ENCODE measurements at places on chromosomes 2 and 18.

DNA sequence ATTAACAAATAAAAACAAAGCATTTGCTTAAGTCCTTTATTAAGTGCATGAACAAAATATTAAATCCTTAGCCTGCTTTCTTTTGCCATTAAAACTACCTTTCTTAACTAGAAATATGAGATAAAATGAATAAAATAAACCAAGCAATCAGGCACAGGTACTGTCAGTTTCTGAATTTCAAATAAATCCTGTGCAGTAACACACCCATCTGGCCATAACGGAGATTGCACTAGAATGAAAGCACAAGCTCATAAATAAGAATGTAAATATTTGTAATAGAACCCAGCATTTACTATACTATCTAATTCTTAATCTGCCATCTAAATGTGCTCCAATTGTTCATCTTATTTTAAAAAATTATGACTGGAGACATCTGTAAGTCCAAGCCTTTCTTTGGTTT, 31.9 kb downstream of the PRKRA start:
- no peak for DNase-seq

GRCh38 chr18:52541056-52541455, 201.1 kb downstream of the DCC start:
- DNase-seq: no peak

DNA sequence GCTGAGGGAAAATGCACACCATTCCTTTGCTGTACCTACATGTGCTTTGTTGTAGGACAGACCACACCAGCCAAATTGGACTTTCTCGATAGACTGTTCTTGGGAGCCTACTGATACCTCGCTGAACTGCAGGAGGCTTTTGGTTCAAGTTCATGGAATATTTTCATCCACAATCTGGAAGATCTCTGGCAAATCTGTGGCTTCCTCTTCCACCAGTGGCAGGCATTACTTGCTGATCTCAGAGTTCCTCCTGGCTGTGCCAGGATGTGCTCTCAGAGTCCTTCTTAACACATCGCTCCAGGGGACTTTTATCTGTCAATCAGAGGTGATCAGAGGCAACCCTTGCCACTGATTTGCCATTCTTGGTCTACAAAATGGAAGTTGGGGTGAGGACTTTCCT, 87.7 kb downstream of the PTGR3 start:
- DNase-seq: no peak

DNA sequence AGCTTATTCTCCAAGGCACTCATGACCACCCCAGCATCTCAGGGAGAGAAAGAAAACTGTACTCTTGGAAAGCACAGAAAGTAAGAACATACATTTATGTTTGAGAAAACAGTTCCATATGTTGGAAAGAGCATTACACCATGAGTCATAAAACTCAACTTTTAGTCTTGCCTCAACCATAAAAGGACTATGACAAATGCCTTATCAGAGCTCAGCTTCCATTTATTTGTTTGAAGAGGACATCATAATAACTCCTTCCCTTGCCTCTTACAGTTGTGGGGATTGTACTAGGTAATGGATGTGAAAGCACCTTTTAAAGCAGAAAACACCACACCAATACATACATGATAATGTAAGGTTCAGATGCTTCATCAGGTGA, 370.8 kb downstream of the LNPK start:
- no peak for DNase-seq

- DNase-seq: no peak
Measured at GRCh38 chr2:210503725-210504191, 27.2 kb upstream of the LANCL1 start.

GRCh38 chr2:239532859-239533258, 132.0 kb upstream of the HDAC4 start:
- DNase-seq: no peak

DNA sequence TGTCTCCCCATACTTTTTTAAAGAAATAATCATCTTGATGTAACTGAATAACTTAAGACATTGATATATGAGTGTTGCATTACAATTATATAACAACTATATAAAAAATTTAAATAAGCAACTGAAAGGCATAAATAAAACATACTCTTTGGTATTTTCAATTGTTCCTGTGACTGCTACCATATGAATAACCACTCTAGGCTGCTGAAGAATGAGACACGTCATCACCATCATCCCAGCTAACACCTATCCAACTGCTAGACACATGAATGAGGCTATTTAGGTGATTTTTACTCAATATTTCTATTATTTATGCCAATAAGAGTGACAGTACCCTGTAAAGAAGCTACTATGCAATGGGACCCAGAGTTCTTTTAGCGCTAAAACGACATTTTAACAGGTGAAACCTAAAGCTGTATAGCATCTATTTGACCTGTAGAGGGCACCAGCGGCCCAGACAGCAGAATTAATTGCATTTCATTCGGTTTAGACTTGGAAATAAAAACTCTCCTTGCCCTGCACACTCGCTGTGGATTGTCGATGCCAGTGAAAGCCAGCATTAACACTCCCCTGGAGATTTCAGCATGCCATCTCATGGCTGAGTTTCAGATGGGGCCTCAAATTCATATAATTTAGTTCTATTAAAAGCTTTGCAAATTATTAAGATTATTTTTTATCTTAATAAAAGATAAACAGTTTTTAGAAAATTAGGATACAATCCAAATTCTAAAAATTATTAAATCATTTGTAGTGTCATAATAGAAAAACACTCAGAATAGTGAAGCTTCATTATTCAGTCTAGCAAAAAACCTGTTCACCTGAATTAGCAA, 89.4 kb upstream of the MAP2 start:
- DNase-seq: no peak

GRCh38 chr2:151819920-151820319, 8.3 kb downstream of the ARL5A start:
- no peak for DNase-seq

- no peak for DNase-seq
Measured at GRCh38 chr2:80852079-80852807, 547.7 kb upstream of the LRRTM1 start.

- no peak for DNase-seq
Measured at GRCh38 chr2:115976916-115977315, 1534.5 kb downstream of the DPP10 start.

DNA sequence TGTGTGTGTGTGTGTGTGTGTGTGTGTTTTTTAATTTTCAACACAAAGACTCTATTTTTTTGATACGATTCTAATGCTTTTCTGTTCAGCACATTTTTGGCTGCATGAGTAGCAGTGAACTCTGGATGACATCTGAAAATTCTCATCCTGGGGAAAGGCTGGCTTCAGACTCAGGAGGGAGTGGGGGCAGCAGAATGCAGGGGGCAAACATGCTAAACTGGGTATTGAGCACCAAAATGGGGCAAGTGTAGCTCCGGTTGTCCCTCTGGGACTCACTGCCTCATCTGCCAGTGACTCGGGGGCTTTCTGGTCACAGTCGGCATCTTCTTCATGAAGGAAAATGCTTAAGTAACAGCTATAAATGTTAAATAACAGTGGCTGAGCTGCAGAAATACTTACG, 116.8 kb upstream of the PID1 start:
- DNase-seq: no peak

- DNase-seq: no peak
Measured at GRCh38 chr2:217326238-217327022, 466.6 kb upstream of the TNP1 start.

DNA sequence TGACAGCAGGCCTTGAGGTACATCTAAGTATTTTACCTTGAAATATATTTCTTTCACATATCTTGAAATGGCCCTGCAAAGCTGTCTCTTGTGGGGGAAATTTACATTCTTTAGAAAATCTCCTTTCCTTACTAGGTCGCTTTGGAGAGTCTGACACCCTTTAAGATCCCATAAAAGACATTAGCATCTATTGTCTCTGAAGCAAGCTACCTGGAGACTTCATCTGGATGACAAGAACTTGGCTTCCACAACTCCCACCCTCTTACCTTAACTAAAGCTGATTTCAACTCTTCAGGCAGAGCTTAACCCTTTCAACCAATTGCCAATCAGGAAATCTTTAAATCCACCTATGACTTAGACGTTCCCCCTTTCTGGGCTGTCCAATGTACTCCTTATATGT, 219.3 kb downstream of the PIEZO2 start:
- DNase-seq: no peak

DNA sequence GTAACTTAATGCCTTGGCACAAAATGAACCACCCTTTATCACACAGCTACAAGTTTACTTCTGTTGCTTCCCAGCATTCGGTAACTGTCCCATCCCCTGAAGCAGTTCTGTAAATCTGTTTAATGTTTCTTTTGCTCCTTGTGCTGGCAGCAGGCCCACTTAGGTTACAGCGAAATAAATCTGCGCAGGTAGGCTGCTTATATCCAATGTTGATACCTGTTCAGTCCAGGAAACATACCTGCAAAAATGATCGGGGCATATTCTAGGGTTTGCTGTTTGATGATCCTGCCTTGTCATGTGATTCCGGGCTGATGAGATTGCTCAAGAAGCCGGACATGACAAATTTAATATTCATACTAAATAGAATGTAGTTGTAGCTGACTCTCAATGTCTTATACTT, 23.3 kb downstream of the PELI1 start:
- no peak for DNase-seq

GRCh38 chr2:181176540-181176939, 196.1 kb downstream of the UBE2E3 start:
- DNase-seq: no peak

- no peak for DNase-seq
Measured at GRCh38 chr18:32469190-32469651, 1.5 kb downstream of the GAREM1 start.

- DNase-seq: no peak
Measured at GRCh38 chr18:33804258-33804657, 226.2 kb downstream of the ASXL3 start.

DNA sequence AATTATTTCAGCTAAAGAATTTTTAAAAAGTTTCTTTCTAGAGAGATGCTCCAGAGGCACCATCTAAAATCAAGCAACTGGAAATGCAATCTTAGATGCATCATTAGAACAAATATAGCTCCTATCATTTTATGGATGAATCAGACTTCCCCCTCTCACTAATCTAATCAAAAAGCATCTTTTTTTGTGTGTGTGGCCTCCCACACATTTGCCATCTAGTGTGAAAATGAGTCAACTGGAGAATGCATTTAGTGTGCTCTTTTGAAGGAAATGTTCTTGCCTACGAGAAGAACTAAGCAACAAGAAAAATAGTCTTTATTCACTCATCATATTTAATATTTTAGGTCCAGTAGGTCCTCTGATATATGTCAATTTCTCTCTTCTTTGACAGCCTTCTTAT, 39.5 kb upstream of the FIGN start:
- DNase-seq: no peak

DNA sequence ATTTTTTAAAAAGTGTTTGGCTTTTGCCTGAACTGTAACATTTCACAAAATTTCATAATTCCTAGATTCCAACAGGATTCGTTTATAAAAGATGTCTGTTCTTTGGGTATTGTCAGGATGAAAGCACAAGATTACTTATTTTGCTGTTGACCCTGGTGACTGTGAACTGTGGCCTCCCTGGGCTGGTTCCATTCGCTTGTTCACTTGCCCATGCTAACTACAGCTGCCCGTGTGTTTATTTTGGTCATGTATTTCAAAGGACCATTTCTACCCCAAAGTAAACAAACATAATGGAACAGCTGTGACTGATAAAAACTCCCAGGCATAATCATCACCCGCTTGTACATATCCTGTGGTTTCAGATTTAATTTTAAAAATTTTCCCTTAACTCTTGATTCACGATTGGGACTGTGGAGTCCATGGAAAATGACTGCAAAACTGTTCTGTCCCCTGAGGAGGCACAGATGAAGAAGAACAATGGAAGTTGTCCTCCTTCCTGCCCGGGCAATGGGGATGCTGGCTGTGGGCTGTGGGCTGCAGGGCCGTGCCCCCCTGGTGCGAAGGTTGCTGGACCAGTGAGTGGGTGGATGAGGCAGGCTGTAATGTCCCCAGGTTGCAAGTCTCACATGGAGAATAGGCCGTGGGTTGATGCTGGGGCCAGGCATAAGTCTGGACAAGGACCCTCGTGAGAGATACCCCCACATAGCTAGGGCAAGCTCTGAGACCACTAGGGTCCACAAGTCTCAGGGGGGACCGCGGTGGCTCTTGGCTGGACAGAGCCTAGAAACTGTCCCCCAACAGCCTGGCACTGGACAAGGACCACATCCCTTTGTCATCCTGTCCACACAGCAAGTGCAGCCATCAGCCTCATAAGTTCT, 28.9 kb upstream of the HDAC4 start:
- no peak for DNase-seq

- DNase-seq: no peak
Measured at GRCh38 chr2:203909261-203909967, 27.1 kb upstream of the ICOS start.

Measured in cortex of kidney (tissue), 1 donor.